Progenitor cell of endocrine pancreas (in vitro differentiated cells): ENCODE measurements at places on chromosomes 7 and 10. TPM values are rescaled to one million over a fixed set of nuclear protein-coding genes. Genes with fewer than 3 reads are reported as not detected.

PTPN20 gene
- total RNA-seq, result 0.55 TPM in 1 of 2 replicates, not detected in the other

CTAGE8 gene
- 7.2 and 8.9 TPM in 2 replicates for total RNA-seq

CFAP43 gene
- total RNA-seq, result 4.7 and 5.4 TPM in 2 replicates

COL17A1 gene
- total RNA-seq, result 0.78 and 0.86 TPM in 2 replicates

WDR37 gene
- 17.4 and 18.7 TPM in 2 replicates for total RNA-seq

INMT gene
- total RNA-seq, result 2.7 and 2.9 TPM in 2 replicates

DNA sequence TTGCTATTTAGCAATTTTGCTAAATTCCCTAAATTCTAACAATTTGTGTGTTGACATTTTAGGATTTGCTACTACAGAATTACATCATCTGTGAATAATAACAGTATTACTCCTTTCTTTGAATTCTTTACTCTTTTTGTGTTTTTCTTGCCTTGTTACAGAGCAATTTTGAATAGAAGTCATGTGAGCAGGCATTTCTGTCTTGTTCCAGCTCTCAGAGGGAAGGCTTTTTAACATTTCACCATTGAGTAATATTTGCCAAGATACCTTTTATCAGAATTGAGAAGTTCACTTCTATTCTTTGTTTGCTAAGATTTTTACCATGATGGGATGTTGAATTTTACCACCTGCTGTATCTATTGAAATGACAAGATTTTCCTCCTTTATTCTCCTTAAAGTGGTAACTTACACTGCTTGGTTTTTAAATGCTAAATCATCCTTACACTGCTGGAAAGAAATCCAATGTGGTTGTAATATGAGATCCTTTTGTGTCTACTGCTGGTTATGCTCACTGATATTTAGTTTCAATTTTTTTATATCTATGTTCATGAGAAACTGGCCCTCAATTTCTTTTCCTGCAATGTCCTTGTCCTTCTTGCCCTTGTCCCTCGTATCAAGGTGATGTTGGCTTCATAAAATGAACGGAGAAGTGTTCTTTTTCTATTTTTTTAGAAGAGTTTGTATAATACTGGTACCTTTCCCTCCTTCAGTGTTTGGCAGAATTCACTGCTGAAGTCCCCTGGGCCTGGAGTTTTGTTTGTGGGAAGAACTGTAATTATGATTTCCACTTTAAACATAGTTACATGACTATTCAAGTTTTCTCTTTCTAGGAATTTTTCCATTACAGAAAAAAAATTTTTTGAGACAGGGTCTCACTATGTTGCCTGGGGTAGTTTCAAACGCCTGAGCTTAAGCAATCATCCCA is 50.3 kb upstream of the ATP6V0A4 start:
- DNase-seq, result no peak

DNA sequence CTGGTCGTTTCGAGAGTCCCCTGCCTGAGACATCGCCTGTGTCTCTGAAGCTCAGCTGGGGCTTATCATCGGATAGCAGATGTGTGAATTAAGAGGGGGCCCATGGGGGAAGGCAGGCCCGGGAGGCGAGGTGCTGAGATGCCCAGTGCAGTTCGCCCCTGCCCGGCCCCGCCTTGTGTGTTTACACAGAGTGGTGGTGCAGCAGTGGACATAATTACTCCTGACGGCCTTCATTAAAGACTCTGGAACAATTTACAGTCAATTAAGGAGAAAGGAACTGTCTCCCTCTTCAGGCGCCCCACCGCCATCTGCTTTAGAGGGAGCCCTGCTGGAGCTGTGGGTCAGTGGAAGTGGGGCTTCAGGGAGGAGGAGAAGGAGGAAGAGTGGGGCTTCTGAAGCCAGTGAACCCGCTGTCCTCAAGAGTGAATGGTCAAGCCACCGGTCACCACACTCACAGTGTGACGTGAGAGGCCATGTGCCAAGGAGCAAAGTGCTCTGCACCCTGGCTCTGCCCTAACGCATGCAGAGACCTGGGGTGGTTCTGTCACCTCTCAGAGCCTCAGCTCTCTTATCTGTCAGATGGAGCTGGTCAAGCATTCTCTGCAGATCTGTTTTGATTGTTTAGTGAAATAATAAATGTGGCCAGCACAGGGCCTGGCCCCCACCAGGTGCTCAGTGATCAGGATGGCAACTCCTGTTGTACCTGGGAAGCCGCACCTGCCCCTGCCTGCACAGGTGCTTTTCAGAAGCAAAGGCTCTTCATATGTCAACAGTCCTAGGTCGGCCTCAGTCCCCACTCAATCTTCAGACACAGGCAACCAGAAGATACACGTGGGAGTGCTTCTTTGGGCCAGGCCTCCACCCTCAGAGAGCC is 65.6 kb downstream of the CDH23 start:
- DNase-seq, result no peak

- no peak for DNase-seq
Measured at GRCh38 chr10:67050415-67050814, 124.6 kb downstream of the LRRTM3 start.

DNA sequence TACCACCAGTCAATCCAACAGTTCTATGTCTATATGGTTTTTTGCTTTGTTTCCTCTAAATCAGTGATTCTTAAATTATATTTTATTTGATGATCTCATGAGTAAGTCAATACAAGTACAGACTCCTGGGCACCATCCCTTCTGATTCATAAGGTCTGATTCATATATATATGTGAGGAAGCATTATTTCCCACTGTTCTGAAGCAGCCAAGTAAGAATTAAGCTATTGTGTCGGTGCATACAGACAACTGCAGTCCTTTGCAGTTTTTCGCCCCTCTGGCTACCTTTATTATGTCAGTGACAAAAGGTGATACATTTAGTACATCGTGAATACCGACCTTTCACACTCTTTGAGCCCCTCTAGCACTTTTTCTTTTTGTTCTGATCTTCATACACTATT is 1079.6 kb upstream of the C7orf33 start:
- no peak for DNase-seq

GRCh38 chr10:127889605-127890195 is 3.0 kb downstream of the CLRN3 start:
- DNase-seq, result no peak

- no peak for DNase-seq
Measured at GRCh38 chr7:106423111-106423510, 138.3 kb upstream of the NAMPT start.

- no peak for DNase-seq
Measured at GRCh38 chr7:128951296-128951695, 13.6 kb downstream of the IRF5 start.

DNA sequence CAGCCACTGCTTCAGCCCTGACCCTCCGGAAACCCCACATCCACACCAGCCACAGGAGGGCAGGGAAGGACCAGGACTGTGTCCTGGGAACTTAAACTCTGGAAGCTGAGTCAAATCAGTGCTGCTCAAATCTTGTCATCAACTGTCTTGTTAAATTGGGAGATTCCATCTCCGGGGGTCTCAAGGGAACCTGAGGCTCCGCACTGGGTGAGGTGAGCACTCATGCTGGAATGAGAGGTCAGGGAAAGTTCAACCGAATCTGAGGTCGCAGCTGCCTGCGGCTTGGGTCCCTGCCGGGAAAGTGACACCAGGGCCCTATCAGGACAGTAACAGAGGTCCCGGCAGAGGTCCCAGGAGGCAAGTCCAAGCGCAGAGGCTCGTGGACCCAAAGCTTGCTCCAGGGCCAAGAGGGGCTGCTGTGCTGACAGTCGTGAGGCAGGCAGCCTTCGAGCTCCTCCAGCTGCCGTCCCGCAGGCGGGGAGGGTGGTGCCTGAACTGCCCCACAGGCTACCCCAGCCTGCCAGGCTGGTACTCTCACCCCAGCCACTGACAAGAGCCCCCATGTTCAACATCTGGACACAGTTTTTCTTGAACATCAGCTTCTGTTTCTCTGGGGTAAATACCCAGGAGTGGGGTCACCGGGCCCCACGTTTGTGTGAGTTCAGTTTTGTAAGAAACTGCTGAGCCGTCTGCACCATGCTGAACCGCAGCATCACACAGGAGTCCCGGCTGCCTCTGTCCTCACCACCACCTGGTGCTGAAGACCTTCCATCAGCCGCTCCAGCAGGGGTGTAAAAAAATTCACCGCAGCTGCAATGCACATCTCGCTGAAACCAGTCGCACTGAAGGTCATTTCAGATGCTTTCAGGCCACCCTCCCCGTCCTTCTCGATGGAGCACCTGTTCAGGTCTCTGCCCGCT is 101.0 kb downstream of the DIP2C start:
- no peak for DNase-seq

GRCh38 chr7:15215616-15216015 is 313.1 kb upstream of the DGKB start:
- no peak for DNase-seq

DNA sequence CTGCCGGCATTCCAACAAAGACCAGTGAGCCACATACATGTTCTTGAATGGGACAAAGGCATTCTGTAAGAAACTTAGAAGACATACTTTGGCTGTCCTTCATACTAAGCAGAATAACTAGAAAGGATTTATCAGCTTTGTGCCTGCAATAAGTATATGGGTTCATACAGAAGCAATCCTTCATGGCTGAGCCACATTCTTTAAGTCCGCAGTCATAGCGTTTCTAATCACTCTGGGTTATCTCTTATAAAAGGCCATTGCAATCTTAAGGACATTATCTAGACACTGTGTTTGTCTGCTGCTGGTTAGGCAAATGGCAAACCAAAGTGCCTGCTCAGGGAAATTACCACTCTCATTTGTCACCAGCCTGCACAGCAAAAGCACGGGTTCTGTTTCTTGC is 488.4 kb downstream of the ACTR3B start:
- no peak for DNase-seq

DNA sequence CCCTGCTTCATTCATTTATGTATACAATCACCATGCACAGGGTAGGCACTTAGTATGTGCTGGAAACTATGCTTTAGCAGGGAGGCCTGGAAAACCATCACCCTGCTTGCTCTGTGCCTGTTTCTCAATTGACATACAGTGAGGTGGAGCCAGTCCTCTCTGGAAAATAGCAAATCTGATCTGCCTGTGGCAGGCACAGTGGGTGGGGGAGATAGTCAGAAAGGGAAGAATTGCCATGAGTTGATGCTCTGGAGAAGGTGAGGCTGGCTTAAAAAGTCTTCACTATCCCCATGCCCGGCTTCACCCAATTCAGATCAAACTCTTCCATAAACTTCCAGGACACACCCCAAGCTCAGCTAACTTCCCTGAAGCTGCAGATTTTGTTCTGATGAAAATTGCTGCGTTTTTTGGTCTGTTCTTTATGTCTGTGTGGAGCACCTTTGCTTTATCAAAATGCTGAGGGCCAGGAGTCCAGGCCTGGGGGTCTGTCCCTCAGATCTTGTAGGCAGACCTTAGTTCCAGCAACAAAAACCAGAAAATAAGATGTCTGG is 84.8 kb downstream of the ANK3 start:
- no peak for DNase-seq

GRCh38 chr10:128929767-128930166 is 537.3 kb upstream of the MGMT start:
- DNase-seq, result no peak

- DNase-seq, result no peak
Measured at GRCh38 chr10:6390213-6390845, 187.6 kb downstream of the PFKFB3 start.

DNA sequence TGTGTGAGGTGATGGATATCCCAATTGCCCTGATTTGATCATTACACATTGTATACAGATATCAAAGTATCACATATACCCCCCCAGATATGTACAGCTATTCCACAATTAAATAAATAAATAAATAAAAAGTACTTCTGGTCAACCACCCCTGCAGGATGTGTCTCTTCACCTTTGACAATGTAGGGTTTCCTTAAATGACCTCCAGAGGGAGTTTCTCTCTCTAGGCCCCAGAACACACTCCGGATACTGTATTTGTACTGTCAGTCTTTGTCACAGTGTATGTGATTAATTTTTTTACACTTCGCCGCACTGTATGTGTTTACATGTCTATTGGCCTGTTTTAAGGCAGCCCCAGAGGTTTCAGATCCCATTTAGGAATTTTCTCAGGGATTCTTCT is 123.6 kb downstream of the ADCYAP1R1 start:
- DNase-seq, result no peak

DNA sequence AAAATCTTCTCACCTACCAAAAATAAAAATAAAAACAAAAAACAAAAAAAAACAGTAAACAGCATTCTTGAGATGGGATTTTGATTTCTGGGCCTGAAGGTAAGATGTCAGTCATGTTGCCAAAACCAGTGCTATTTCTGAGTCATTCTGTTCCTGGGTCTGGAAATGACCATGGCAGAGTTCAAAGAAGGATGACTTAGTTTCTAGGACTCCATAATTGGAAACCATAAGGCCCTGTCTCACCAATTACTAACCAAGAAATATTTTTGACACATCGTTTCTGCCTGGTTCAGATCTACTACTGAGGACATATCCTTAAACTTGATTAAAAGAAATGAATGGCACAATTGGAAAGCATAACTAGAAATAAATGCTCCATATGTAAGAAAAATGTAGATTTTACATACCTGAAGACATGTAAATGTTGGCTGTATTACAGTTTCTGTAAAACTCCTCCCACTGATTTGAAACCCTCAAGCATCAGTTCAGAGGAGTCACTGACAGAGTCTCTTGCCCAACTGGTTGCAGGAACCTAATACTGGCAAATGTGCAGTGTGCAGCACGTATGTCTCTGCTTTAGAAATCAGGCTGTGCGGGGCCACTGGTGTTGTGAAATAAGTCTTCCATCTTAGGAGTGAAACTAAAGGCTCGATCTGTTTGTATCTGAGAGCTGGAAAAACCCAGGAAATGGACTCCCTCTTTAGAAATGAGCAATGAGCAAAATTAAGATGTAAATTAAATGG is 84.8 kb upstream of the EGR2 start:
- DNase-seq, result no peak

DNA sequence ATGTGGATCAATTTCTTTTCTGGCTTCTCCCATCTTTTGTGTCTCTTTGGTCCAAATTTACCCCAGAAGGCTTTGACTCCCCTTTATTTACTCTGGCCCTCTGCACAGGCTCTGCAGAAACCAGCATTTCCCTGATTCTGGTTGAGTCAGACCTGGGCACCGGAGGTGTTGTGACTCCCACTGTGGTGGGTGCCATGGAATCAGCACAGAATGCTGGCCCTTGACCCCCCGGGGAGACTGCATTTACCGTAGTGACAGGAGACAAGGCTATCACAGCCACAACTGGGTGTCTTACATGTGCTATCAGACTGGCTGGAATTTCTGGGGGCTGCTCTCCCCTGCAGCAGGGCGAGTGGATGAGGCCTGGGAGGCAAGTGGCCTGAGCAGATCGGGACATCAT is 37.6 kb downstream of the PLXDC2 start:
- no peak for DNase-seq

GRCh38 chr7:96055717-96056116 is 266.2 kb downstream of the SLC25A13 start:
- no peak for DNase-seq

GRCh38 chr10:79068203-79068561 is 584 bp upstream of the ZMIZ1 start:
- DNase-seq, result peak; percentile 43

DNA sequence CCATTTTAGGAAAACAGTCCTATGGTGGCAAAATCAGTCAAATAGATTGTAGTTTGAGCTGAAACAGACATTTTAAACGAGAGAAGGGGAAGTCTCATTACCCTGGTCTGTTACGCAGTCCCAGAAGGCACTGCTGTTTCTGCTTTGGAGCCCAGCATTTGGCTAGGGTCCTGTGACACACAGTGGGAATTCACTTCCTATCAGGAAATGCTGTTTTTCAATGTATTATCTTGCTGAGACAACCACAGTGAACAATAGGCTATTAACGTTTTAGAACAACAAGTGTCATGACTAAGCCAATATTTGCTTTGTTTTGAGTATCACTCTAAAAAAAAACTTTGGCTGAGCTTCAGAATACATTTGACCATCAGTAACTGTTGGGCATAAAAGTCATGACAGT is 74.1 kb downstream of the ADD3 start:
- no peak for DNase-seq
